ENCODE measurements at places on chromosomes 2 and 18.

DNA sequence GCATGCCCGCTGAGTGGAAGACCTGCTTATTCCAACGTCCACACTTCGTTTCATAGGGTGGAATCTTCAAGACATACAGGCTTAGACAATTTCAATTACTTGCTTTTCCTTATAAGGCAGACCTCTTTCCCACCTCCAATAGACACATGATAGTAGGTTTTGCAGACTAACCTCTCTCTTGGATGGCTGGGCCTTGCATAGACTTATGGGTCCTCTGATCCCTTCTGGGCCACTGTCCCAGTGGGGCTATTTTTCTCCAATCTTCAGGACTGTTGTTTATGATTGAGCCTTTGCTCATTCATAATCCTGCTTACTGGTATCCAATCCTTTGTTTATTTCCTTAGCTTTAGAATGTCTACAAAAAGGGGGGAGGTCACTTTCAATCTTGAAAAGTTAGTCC lies 138.9 kb downstream of the FAM210A start:
- DNase-seq, result no peak

DNA sequence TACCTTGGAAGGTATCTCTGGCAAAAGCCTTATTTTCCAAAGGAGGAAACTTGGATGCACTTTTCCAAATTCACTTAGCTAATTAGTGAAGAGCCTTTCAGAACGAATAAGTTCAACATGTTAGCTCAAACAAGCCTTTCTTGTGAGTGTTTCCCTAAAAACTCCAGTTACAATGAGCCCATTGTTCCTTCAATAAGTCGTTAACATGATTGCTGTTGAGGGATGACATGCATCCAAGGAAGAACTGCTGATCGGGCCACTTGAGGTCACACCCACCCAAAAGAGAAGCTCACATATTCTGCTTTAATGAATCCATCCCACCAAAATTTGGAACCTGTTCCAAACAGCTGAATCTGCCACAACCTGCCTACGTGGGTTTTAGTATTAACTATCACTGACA lies 48.1 kb upstream of the SLC35G4 start:
- no peak for DNase-seq

DNA sequence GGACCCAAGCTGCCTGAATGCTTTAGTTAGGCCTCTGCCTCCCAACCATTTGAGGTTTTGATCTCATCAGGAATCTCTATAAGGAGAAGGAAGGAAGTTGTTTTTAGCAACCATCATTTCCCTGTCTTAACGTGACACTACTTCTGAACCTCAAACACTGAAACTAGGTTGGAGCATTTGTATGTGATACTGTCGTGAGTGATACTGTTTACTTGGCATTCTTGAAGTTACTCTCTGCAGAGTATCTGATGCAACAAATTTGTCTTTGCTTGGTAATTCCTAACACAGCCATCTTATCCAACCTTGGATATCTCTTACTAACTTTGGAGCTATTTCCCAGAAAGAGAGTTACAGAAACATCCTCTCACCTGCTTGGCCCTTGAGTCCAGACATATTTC lies 22.1 kb downstream of the TTLL4 start:
- no peak for DNase-seq

DNA sequence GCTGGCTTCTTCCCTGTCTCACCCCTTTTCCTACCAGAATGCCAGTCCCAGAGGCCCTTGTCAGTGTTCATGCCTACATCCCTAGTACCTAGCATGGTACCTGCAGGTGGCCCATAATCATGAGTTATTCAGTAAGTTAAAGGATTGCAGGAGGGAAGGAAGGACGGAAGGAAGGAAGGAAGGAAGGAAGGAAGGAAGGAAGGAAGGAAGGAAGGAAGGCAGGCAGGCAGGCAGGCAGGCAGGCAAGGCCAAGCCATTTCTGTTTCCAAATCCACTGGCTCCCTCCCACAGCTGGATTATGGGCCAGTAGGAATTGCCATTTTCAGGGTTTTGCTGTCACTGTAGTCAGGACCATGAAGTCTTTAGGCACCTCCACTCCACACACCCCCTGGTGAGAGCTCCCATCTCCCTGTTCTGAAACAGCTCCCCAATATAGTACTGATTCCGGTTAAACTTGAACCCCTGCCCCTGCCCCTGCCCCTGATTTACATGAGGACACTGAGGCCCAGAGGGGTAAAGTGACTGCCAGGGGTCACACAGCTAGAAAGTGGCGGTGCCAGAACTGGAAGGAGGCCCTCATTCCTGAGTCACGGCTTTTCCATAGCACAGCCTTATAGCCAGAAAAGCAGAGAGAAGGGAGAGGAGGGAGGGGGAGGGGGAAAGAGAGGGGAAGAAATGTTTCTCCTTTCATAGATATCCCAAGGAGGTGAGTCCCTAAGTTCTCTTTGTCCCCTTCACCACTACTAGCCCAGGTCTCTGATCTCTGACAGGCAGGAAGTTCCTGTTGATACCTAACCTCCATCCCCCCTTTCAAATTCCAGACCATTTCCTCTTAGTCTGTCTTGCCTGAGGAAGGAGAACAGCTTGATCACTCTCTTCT lies 12.2 kb upstream of the TNS1 start:
- no peak for DNase-seq
